Left ventricle myocardium inferior (tissue), 1 donor: ENCODE measurements at places on chromosomes 2 and 18.

- DNase-seq, result no peak
These were observed 160.6 kb downstream of the MTCL1 start for GRCh38 chr18:8865934-8866333.

- no peak for DNase-seq
These were observed 43.1 kb upstream of the PTH2R start for GRCh38 chr2:208363485-208363884.

- no peak for DNase-seq
These were observed 26.6 kb upstream of the SPATS2L start for GRCh38 chr2:200279857-200280256.

DNA sequence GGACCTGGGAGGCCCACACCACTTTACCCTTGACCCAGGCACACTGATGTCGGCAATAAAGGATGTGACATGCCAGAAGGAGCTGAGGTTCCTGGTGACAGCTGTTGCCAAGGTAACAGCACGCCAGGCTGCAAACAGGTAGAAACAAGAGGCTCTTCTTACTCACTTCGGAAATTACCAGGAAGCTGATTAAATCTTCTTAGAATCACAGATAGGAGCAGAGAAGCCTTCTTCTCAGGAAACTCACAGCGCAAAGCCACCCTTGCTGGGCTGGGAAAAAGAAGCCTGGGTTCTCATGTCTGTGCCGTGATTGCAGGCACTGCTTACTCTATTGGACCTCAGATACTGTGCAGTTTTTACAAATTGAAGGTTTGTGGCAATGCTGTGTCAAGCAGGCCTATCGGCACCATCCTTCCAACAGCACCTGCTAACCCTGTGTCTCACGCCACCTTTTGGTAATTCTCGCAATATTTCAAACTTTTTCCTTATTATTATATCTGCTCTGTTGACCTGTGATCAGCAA lies 61.0 kb upstream of the TAF1B start:
- DNase-seq, result no peak

DNA sequence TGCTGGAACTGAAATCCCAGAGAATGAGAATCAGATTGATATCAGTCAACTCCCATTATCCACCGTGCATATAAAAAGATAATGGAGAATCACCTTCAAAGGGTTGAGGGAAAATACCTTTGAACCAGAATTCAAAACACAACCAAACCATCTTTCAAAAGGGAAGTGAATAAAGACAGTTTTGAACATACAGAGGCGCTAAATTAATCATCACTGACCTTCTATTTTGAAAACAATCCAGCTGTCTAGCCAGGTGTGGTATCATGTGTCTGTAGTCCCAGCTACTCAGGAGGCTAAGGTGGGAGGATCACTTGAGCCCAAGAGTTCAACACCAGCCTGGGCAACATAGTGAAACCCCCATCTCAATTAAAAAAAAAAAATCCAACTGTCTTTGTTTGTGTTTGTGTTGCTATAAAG lies 63.6 kb downstream of the TRABD2A start:
- no peak for DNase-seq

DNA sequence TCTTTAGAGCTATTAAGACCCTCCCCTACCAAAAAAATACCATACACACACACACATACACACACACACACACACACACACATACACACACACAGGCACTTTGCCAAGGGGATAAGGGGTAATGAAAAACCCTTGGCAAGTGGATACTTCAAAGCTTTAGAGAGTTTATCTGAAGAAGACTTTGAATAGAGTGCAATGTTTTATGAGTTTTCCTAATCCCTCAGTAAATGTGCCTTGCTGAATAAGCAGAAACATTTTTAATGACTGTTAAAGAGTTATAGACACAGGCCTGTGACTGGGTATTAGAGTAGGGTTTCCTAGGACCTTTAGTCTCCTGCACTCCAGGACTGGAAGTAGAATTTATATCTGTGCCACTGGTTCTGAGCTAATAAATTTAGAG lies 75.5 kb upstream of the CTAGE1 start:
- DNase-seq, result no peak

DNA sequence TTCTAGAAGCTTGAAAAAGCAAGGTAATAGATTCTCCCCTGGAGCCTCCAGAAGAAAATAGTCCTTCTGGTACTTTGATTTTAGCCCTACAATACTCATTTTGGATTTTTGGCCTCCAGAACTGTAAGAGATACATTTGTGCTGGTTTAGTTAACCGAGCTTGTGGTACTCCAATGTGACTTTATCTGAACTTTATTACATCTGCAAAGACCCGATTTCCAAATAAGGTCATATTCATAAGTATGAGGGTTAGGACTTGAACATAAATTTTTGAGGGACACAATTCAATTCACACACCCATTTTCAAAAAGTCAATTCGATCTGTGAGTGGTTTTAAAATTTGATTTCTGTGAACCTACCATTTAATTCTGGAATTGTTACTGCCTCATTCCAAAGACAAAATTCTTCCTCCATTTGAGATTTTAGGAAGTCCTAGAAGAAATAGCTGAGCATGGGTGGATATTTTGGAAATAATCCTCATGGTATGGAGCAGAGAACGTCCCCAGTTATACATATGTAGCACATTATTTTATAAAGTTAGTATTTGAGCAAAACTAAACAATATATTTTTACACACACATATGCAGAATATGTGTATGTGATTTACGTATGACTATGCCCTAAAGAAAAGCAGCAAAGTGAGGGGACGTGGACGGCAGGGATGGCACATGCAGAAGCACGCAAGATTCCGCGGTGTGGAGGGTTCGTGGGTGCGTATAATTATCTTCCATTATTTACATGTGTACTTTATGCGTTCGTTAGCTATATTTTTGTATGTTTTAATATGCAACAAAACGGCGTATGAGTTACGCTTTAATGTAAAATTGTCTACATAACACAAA lies 905 bp upstream of the NUP35 start:
- no peak for DNase-seq

DNA sequence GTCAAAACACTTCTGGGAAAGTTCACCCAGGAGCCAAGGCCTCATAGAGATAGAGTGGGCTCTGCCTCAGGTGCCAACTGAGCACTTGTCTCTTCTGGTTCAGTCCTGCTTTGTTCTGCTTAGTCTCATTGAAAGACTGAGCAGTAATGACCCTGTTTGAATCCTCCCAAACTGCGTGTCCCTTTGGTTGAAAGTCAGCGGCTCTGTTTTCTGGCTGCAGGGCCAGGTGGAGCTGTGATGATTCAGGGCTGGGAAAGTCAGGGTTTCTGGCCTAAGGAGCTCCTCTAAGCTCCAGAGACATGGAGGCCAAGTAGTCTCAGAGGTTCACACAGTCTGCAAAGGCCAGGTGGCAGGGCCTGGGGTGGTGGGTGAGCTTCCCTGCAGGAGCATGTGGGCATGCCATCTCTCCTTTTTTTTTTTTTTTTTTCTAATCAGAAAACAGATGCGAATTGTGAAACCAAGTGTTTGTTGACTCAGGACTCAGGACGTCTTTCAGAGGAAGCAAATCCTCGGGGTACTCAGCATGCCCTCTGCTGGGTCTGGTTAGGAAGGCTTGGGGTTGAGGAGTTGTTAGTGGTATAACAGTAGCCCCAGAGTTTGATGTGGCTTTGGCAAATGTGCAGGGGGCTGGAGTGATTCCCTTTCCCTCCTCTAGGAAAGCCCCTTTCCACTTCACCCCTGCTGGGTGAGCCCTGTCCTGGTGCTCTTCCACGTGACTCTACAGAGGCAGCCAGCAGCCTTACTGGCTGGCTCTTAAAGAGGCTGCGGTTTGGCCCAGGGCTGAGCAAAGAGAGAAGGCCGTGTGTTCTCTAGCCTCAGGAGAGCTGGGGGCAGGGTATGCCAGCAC lies 38.3 kb downstream of the TMEM17 start:
- peak; percentile 41 for DNase-seq

GRCh38 chr2:134144081-134144596 lies 109.7 kb upstream of the MGAT5 start:
- no peak for DNase-seq

DNA sequence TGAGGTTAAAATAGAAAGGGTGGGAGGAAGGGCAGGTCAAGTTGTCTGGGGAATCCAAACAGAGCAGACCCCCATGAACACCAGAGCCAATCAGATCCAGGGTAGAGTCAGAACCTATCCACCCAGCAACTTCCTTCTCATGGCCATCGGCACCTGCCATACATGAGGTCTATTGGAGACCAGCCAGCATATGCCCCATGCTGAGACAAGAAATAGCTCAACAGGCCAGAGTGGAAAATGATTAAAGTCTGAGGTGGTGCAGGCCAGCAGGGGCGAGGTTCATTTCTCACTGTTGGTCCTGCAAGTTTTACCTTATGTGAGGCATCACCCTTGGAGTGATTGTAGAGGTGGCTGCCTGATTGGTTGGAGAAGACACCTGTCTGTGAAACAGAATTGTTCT lies 89.2 kb downstream of the LONRF2 start:
- DNase-seq, result no peak

DNA sequence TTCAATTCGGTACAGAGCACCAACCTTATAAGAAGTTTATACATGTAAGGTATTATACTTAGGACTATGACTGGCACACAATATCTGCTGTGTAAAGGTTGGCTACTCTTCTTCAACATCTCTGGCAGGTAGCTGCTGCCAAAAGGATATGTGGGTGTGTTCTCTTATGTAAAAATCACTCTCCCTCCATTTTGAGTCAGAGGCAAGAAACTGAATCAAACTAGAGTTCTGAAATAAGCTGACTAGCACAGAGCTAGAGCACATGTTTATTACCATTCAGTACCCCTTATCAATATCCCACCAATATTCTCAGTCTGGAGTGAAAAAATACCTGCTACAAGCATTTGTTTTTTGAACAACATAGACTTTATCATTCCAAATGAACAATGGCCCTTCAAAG lies 38.0 kb upstream of the PCBP1 start:
- DNase-seq, result no peak

GRCh38 chr18:906416-907114 lies 1.9 kb downstream of the ADCYAP1 start:
- DNase-seq, result no peak

- DNase-seq, result peak; percentile 23
These were observed 15.5 kb downstream of the MAP3K20 start for GRCh38 chr2:173090973-173091660.

DNA sequence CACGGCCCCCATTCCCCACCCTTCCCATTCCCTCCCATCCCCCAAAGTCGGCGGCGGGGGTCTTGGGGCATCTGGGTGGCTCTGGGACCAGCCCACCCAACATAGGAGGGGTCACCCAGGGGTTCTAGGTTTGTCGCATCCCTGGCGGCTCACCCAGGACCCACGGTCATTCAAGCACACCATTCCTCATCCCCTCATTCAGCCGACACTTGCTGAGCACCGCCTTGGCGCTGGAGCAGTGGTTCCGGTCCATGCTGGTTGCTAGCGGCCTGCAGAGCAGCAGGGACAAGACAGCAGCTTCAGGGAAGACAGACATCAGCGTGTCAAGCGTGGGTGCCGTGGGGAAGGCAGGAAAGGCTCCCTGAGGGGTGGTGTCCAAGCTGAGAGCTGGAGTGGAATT lies 50.5 kb upstream of the OTOS start:
- DNase-seq, result no peak

GRCh38 chr2:113863144-113863543 lies 26.7 kb upstream of the ACTR3 start:
- no peak for DNase-seq

GRCh38 chr2:179917272-179917671 lies 55.9 kb upstream of the ZNF385B start:
- no peak for DNase-seq

- DNase-seq, result no peak
These were observed 94.2 kb upstream of the COL5A2 start for GRCh38 chr2:189273734-189274133.

GRCh38 chr2:204913312-204913711 lies 368.0 kb downstream of the PARD3B start:
- DNase-seq, result no peak

GRCh38 chr2:104598636-104599035 lies 255.3 kb upstream of the POU3F3 start:
- no peak for DNase-seq
